ENCODE measurements at places on chromosomes 6 and 20.

- DNase-seq = no peak
Measured at GRCh38 chr6:157080986-157081391, 242.3 kb downstream of the TMEM242 start.

DNA sequence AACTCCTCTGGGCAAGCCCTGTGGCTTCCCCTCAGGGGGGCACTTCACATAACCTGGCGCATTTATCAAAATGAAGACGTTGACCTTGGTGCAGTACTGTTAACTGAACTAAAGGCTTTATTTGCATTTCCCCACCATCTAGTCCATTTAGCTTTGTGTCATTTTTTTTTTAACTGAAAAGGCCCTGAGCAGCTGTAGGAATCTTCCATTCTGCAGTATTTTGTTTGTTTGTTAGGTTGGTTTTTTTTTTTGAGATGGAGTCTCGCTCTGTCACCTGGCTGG, 10.7 kb downstream of the TMEM181 start:
- DNase-seq = no peak

- no peak for DNase-seq
Measured at GRCh38 chr20:38242848-38243708, 17.5 kb downstream of the KIAA1755 start.

DNA sequence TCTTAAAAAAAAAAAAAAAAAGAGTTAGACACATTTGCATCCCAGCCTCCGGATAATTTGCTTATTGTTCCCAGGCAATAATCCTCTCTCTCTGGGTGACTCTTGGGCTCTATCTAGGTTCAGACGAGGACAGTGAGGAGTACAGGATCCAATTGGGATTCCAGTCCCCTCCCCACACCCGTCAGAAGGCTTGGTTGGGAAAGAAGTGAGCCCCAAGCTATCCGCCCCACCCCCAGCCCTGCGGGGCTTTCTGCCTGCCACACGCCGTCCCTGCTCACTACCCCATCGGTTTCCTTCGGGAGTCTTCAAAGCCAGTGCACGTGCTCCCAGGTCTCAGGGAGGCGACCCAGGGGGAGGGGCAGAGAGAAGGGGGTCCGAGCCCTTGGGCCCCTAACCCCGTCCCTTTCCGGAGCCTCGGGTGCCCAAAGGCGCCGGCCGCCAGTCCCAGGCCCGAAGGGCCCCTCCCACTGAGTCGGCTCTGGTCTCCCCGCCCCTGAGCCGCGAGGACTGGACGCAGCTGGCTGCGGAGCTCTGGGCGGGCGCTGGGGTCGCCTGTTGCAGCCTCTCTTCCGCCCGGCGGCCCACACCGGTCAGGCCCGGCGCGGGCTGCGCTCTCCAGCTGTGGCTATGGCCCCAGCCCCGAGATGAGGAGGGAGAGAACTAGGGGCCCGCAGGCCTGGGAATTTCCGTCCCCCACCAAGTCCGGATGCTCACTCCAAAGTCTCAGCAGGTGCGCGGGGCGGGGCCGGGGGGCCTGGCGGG, 2.5 kb downstream of the MYMX start:
- DNase-seq = no peak

Data from AG04450 (cell line).